CD4-positive, alpha-beta T cell (primary cell): ENCODE measurements at places on chromosomes 16 and 17. TPM values are rescaled to one million over a fixed set of nuclear protein-coding genes. Genes with fewer than 3 reads are reported as not detected.

Gene WRAP53
- total RNA-seq = 4.0 TPM

Gene SLC16A11
- 1.1 TPM for total RNA-seq

Gene KRTAP3-1
- not detected for total RNA-seq

Gene RNF222
- total RNA-seq = 1.2 TPM

Gene CA4
- total RNA-seq = not detected

Gene SDR42E2
- 1.3 TPM for total RNA-seq

Gene EMC6
- total RNA-seq = 29.6 TPM

GRCh38 chr17:78808163-78808562 is 26.1 kb upstream of the CYTH1 start:
- DNase-seq = no peak

GRCh38 chr17:17907469-17907868 is 64.7 kb downstream of the TOM1L2 start:
- DNase-seq = no peak

- DNase-seq = no peak
These were observed 2.8 kb upstream of the TEFM start for GRCh38 chr17:30908717-30909420.

DNA sequence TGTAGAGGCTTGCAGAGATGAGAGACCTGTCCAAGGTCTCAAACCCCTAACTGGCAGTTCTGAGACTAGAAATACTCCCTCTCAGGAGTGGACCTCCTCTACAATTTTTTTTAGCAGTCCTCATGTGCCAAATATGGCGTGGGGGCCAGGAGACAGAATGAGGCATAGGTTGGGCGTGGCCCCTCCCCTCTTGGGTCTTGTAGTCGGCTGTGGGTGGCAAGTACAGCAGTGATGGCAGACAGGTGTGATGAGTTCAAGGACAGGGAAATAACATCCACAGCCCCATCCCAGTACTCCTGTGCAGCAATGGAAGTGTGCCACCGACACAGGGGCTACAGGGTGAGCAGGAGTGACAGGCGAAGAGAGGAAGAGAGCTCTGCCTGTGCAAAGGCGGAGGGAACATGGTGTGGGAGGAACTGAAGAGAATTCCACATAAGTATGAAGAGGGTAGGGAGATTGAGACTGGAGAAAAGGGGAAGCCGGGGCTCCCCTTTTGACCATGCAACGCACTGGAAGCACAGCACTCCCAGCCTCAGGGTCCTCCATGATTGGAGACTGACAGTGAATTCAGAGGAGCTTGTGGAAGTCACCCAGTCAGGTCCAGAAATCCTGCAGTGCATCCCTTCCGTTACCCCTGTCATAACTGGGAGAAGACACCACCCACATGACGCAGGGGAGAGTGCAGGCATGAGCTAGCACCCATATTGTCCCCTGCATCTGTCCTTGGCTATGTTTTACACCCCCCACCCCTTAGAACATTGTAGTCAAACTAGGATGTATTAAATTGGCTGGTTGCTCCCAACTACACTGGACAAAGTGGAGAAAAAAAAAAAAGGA is 14.8 kb upstream of the CETP start:
- DNase-seq = no peak

GRCh38 chr16:29900888-29901606 is 759 bp downstream of the ASPHD1 start:
- DNase-seq = no peak

- DNase-seq = no peak
These were observed 3.8 kb upstream of the RPL23 start for GRCh38 chr17:38857271-38857670.

DNA sequence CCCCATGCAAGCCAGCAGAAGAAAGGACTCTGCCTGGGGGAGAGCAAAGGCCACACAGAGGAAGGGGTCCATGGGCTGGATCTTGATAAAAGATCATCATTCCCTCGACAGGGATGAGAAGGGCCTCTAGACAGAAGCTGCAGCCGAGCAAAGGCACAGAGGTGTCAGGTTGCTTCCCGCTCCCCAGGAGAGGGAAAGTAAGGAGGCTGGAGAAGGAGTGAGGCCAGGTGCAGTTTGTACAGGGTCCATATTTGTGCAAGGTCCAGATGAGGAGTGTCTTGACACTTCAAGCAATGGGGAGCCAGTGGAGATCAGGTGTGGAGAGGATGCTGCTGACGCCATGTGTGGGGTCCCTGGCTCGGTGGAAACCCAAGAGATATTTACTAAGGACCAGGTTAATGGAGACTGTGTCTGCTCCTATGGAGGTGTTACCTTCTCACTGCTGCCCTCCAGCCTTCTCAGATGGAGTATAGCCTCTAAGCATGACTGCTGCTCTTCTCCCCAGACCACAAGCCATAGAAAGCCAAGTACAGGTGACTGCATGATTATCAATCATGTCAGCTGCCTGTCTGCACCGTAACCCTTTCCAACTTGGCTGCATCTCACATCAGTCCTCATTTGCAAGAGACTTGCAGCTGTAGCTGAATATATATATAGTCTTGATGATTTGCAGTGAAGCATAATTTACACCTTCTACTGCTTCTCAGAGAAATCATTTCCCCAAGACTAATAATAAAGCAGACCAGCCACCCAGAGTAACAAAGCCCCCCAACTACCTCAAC is 21.1 kb downstream of the GAS7 start:
- DNase-seq = no peak

DNA sequence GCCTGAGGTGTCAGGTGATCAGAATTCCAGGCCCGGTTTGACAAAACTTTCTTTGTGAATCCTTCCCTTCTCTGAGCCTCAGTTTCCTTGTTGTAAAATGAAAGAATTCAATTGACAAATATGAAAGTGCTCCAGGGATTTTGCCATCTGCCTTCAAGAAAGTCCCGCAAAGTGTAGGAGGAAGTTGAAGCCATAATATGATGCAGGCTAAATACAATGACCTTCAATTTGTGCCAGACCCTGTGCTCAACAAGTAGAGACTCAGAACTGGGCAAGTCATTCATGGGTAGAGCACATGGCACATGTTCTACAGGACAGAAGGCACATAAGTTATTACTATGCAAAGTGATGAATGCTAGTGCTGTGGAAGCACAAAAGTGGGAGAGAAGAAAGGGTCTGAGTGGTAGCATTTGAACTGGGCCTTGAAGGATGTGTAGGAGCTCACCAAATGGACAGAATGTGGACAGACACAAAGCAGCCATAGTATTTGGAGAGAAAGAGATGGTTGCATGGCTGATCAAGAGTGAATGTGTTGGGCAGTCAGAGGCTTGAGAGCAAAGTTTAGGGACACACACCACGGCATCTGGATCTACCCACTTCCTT is 2.4 kb upstream of the SCIMP start:
- no peak for DNase-seq

- no peak for DNase-seq
These were observed 4.1 kb downstream of the VASN start for GRCh38 chr16:4375717-4376116.

DNA sequence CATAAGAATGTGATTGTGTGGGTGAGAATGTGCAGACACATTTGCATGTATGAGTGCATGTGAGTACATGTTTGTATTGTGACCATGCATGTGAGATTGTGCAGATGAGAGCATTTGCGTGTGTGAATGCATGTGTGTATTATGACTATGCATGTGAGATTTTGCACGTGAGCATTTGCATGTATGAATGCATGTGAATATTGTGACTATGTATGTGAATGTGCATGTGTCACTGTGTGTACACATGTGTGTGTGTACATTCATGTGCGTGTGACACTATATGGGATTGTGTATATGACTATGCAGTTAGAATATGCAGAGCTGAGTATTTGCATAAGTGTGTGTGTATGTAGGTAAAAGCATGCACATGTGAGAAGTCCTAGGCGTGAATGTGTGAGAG is 381.3 kb upstream of the MAF start:
- no peak for DNase-seq

GRCh38 chr17:4607773-4608187 is 23.5 kb downstream of the SMTNL2 start:
- DNase-seq = no peak

GRCh38 chr16:57688487-57688986 is 6.1 kb upstream of the DRC7 start:
- DNase-seq = no peak

GRCh38 chr17:80555266-80555665 is 10.6 kb downstream of the RPTOR start:
- no peak for DNase-seq

- DNase-seq = no peak
These were observed 4.4 kb upstream of the ZFP1 start for GRCh38 chr16:75143941-75144340.

DNA sequence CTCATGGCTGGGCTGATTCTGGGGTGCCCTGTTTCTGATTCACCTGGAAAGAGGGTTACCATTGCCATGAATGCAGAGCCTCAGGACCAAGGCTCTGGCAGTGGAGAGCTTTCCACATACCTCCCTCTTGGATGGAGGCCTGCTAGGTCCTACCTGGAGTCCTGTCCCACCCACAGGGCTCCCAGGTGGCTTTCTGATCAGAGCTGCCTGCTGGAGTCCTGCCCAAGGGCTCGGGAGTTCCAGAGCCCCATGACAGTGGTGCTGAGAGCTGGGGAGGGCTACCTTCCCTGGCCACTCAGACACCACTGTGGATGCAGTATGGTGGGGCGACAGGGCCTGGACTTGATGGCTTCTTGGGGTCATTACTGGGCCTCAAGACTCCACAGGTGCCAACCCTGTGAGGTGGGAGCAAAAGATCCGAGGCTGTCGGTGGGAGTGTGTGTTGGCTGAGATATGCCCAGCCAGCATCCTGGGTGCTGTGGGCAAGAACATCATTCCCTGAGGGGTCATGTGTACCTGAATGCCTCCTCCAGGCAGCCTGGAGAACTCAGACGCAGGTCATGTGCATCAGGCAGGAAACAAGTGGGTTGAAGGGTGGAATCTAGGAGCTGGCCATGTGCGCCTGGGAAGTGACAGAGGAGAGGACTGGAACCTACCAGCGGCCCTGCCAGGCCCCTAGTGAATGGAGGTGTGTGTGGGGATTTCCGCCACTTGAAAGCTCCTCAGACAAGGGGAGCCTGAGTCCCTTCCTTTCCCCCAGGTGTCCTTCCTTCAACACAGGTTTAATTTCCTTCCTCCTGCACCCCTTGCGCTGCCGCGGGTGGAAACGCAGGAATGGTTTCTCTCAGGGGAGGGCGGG is 2.3 kb upstream of the WNT3 start:
- no peak for DNase-seq

DNA sequence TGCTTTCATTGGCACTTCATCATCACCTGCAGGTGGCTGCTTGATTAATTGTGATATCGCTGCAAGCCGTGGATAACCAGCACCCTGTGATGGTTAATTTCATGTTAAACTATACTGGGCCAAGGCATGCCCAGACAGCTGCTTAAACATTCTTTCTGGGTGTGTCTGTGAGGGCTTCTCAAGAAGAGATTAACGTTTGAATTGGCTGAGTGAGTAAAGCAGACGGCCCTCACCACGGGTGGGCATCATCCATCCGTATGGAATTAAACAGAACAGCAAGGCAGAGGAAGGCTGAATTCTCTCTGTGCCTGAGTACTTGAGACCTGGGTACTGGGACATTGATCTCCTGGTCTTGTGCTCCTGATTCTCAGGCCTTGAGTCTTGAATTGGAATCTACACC is 7.1 kb upstream of the ZNF213 start:
- no peak for DNase-seq

DNA sequence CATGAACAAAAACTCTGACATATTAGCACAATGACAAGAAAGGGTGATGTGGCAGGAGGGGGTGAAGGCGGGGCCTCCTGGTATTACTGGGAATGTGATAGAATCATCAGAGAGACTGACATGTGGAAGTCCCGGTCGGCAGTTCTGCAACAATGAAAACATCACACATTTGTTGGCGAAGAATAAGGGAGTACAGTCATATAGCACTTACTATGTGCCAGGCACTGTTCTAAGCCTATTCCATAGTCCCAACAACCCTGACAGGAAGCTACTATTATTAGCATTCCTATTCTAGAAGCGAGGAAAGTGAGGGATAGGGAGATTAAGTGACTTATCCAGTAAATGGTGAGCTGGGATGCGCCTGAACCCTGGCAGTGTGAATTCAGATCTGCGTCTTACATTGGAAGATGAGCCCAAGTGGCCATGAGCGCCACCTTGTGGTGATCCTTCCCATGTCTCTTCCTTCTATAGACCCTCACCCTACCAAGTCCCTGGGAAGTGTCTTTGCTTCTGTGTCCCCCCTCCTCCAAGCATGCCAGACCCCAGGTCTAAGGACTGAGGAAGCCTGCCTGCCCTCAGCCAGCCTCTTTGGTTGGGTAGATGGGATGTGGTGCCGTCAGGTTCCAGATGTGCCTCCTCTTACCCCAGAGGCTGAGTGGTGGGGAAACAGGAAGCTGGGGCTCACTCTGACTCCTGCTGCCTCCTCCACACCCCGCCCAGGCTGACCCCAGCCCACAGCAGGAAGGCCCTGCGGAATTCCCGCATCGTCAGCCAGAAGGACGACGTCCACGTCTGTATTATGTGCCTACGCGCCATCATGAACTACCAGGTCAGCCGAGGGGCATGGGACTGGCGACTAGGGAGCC is 14.0 kb downstream of the FMNL1 start:
- peak; percentile 79 for DNase-seq

DNA sequence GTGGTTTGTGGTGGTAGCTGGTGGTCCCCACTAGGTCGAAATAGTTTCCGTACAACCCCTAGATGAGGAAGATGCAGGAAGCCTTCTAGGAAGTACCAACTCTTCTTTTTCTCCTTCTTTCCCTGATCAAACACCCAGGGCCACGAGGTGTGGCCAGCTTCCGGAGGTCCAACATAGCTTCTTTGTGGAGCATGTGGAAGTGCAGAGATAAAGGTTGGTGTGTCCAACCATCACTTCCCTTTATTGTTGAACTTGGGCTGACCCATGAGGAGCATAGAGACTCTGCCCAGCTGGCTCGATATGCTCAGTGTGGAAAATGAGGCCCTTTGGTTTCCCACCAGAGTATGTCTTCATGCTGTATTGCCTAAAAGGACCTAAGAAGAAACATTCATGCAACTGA is 6.3 kb upstream of the RGS9 start:
- no peak for DNase-seq

DNA sequence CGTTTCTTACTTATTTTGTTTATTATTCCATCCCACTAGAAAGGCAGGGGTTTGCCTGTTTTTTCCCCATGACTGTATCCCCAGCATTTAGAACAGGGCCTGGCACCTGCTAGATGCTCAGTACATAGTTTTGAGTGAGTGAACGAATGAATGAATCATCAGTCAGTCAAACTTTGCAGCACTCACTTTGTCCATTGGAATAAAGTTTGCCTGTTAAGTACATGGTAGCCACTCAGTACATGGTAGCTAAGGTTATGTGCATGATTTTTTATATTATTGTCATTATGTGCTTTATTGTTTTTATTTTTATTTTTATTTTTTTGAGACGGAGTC is 88.5 kb downstream of the CMIP start:
- no peak for DNase-seq

GRCh38 chr17:48002916-48003416 is 32.1 kb downstream of the CDK5RAP3 start:
- DNase-seq = no peak

GRCh38 chr17:72296456-72296855 is 175.6 kb downstream of the SOX9 start:
- no peak for DNase-seq
